ENCODE measurements at places on chromosomes 7 and 10. TPM values are rescaled to one million over a fixed set of nuclear protein-coding genes. Genes with fewer than 3 reads are reported as not detected.

Gene GPR26
- not detected for total RNA-seq

Gene HYAL4
- total RNA-seq: under 0.01 TPM

Gene TUBB8
- not detected for total RNA-seq

Gene CHPF2
- total RNA-seq: 23.4 TPM

Gene LIPM
- total RNA-seq: not detected

All from bronchial epithelial cell (primary cell).